HT1080 (cell line): ENCODE measurements at places on chromosomes 1 and 21.

GRCh38 chr1:114540272-114540671, 29.3 kb upstream of the TRIM33 start:
- no peak for DNase-seq

DNA sequence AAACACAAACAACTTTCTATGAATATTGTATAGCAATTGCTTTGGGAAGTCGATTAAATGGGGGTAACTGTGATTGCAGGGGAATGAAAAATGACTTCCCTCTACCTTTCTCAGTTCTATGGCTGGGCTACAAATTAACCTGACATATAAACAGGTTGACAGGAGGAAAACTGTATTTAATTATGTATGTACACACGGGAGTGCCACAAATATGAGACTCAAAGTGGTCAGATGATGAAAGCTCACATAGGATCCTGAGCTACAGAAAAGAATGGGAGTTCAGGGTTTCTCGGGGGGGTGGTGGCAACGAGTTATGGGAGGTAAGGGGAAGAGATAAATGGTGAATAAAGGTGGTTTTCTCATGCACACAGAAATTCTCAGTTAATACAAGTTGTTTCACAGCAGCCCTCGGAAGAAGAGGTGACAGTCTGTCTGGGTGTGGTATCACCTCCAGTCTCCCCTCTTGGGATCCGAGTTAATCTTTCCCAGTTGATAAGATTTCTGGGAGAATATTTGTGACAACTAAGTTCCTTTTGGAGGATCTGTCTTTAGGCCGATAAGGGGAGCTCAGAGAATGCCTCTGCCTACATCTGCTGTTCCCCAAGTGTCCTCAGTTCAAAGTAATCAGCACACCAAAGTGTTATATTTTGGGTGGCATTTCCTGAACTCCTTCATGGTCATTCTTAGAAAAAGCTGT, 26.3 kb downstream of the GADD45A start:
- DNase-seq = no peak

DNA sequence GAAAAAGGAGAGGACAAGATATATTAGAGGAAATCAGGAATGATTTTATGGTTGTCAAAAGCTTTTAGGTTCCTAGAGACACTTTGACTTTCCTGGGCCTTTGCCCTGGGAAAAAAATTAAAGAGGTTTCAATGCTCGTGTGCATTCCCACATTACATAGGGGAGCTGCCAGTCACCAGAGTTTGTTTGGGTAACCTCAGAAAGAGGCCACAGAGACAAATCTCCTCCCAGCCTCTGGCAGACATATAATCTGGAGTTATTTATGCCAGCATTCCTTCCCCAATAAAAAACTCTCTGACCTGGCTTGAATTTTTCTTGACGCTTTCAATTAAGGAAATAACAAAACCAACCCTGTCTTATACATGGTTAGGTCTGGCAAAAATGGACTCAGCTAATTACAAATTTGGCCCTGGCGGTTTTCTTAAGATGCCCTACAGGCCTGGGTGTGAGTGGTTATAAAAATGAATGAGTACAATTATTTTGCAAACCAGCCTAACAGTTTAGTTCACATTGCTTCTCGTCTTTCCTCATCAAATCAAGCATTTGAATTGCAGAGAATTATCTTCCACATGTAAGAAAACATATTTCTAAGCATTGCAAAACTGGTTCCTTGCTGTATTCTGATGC, 63.7 kb downstream of the WLS start:
- DNase-seq = no peak

DNA sequence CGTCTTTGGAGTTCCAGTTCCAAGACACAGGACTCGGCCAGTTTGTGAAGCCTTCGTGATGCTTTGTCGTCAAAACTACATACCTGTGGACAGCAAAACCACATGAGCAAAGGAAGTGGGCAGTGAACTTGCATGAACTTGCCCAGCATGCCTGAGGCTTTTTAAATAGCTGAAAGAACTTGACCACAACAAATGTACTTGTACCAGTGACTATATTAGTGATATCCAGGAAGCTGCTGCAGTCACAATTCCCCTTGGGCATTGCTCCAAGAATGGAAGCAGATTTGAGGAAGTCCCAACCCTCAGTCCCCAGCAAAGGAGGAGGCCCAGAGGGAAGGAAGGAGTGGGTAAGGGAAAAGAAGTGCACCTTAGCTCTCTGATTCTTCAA, 2.6 kb downstream of the FUCA1 start:
- DNase-seq = peak; percentile 84

GRCh38 chr1:75135573-75136194, 1.5 kb downstream of the LHX8 start:
- DNase-seq = no peak

GRCh38 chr1:1892079-1892762, 1.3 kb upstream of the GNB1 start:
- no peak for DNase-seq

DNA sequence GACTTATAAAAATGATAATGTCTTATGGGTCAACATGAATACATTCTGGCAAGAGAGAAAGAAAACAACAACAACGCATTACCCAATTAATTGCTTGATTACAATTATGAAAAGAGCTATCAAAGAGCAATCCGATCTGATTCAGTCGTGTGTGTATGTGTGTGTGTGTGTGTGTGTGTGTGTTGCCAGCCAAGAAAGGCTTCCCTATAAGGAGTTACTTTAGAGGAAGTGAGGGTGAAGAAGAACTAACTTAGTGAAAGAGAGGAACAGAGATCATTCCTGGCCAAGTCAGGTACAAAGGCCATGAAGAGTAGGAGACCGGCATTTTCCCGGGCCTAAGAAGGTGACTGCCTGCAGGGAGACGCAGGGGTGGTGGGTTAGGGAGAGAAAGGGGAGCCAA, 9.4 kb downstream of the TMEM35B start:
- DNase-seq = no peak
